ENCODE measurements at places on chromosomes 12 and 14.

DNA sequence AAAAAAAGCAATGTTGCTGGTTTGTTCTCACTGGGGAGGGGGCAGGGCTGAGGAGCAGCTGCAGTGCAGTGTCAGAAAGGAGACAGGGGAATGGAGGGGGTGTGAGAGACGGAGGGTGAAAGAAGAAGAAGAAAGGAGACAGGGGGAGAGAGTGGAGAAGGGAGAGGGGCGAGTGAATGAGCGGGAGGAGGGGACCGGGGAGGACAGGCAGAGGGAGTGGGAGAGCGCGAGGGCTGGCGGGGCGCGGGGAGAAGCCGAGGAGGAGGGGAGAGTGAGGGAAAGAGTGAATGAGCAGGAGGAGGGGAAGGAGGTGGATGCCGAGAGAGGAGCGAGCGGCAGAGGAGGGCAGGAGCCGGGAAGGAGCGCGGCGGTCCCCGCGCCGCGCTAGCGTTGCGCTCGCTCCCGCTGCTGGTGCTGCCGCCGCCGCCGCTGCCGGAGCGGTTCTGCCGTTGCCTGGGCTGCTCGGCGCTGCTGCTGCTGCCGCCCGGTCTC is at the start of gene NOVA1:
Gene NOVA1, minus strand, starts transcription at position 445 of the 492 bp plus-strand sequence. CDS start 597 bp downstream, outside the sequence.
- DNase-seq, result peak; percentile 25

DNA sequence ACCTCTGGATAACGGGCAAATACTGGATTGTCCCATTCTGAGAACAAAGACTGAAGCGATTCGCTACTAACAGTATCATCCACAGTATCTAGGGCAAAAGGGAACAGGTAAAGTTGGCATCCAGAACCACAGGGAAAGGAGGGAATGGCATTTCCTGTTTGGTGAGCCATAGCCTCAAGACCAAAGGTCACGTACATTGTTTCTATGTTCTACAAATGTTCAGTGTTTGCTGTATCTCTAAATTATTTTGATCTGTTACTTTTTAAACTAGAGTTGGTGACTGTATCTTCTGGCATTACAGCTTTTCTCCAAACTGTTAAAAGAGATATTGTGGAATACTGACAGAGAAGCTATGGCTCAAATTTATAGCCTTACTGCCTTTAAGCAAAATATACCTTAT is 9.7 kb downstream of the MLH3 start:
- DNase-seq, result no peak

- no peak for DNase-seq
Observed at GRCh38 chr12:124508381-124509079, 58.9 kb downstream of the NCOR2 start.

DNA sequence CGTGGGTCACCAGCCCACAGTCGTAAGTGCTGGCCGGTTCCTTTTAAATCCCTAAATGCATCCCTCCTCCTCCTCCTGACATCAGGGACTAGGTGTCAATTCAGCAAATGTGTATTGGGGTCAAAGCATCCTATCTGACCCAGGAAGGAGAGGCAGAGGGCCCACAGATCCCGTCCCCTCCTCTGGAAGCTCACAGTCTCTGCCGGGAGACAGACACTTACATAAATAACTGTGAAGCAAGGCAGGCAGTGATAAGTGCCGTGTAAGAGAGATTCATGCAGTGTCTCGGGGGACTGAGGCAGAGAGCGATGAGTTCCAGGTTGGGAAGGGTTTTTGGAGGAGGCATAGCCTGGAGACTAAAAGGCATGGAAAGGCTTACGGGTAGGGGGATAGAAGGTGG is 44.1 kb downstream of the HRK start:
- DNase-seq, result no peak

DNA sequence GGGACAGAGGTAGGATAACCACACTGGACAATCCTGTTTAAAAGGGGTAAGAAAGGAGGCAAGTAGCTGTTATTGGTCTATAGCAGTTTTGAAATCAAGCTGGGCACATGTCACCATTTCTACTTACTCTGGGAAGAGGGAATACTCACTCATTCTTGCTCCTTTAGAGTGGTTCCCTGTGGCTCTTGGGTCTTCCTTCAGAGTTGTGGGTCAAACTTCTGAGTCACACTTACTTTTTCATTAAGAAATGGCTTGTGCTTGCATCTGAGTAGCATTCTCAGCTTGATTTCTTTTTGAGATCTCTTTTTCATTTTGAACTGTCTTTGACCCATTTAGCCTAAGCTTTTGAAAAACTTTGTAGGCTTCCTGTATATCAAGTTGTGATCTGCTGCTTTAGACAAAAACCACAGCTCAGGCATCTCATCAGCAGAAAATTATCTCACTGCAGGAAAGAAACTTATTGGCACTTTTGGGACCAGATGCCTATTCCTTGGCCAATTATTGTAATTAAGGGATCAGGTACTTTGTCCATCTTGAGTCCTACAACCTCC is 122.2 kb downstream of the AEBP2 start:
- no peak for DNase-seq

DNA sequence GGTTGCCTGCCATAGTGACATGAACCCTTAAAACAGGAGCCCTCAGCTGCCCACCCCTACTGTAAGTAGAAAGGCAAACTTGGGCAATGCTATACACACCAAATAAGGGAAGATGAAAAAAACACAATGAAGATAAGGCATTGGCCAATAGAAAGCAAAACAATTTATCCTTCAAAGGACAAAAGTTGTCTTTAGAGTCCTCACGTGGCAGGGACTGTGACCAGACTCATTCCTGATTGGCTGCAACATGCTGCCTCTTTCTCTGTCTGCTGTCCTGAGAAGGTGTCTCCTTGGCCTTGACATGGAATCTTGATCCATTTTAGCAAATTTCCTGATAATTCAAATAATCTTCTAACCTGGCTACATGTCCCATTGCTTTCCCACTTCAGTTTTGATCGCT is 131.9 kb downstream of the GPR135 start:
- no peak for DNase-seq

DNA sequence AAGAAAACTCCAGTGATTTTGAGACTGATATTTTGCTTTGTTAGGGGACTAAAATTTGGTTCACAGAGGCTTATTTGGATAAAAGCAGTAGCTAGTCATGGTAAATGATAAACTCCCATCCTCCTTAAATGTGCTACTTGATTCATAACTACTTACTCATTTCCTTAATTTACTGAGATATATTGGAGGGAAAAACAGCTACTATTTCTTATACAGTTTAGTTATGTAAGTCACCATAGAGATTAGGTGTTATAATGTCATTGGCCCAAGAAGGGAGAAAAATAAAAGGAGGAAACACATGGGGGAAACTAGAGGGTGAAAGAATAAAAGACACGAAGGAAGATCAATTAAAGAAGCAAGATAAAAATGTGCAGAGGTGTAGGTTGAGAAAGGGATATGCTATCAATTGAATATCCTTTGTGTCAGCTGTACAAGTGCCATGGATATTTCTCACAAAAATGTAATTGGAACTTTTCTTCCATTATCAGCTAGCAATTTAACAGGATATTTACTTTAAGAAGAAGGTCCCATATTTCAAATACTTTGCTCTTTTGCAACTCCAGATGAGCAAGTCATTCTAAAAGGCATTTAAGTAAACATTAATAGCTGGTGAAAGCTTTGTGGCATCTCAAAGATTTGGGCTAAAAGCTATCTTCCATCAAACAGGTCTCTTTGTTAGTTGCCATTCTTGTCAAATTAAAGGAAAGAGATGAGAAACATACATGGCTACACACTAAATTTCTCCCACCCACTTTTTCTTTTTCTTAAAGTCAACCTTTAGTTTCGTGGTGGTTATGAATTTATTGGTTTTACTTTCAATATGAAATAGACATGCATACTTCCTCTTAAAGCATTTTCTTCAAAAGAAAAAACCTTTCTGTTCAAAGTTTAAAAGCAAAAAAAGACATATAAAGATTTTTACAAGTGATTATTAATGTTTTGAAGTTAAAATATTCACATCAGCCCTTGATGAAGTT is 439.5 kb downstream of the CCER1 start:
- DNase-seq, result no peak

GRCh38 chr12:45166056-45166455 is 49.8 kb upstream of the ANO6 start:
- no peak for DNase-seq

DNA sequence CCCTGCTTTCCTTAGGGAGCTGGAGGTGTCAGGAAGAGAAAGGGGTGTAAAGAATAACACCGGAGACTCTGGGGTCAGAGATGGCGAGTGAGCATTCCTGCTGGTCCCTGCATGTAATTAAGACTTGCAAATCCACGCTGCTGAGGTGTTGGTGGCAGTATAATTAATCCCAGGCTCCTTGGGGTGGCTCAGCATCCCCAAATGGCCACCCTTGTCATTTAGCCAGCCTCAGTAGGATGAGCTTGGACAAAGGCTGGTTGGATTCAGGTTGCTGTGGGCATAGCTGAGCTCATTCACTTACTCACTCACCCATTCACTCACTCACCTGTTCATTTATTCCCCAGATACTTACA is 174.4 kb upstream of the RPH3A start:
- DNase-seq, result no peak

DNA sequence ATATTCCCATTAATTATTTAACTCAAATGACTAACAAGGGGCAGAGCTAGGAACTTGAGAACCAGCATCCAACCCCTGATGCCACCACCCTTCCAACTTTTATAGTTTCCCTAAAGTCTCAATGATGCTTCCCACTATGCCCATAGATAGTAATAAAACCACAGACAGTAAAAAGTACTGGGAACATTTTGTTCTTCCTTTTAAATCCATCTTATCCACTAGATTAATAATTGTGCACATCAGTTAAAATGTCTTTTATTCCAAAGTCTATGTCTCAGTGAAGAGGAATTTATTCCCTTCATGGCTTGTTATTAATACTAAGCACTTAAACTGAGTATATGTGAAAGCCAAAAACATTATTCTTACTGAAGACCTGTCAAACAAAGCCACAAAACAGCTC is 45.8 kb downstream of the SINHCAF start:
- DNase-seq, result no peak

GRCh38 chr12:49874142-49874897 is 29.4 kb downstream of the FAIM2 start:
- no peak for DNase-seq

DNA sequence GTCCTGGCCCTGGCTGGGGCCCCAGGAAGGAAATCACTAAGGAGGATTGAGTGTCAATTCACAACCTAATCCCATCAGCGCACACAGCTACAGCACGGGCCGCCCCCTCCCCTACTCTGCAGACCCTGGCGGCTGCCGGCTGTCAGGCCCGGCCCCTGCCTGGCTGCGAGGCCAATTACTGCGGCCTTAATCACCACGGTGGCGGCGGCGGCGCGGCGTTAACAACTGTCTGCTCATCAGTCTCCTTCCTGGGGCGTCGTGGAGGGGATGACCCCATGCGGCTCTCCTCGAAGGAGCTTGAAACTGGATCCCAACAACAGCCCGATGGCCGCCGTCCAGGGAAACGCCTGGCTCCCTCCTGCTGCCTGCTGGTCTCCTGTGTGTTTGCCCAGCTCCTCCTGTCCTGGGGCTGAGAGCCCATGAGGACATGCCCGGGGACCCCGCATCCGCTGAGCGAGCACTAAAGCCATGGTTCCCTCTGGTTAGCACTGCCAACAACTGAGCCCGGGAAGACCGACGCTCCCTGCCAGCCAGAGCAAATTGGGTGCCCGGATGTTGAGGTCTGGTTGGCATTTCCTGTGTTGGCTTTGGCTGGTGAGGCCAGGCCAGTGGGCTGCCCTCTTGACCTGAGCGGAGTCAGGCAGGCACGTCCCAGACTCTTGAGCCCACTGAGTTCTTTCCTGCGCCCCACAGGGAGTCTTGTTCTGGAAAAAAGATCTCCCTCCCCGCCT is 21.8 kb upstream of the EIF2B2 start:
- DNase-seq, result peak; percentile 97

DNA sequence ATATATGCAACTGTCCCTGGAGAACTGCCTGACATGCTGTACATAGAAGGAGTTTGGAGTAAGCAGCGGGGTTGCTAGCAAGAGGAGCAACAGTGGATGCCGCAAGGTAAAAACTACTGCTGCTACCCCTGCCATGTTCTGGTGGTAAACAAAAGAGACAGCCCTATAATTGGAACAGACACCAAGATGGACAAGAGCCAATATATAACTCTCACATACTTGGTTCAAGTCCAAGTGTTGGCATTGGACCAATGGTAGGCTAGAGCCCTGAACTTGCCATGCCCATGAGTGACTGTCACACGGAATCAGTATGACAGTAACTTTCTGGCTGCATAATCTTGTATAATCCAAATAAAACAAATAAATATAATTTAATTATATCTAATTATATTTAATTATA is 13.7 kb downstream of the ATXN7L3B start:
- DNase-seq, result no peak

DNA sequence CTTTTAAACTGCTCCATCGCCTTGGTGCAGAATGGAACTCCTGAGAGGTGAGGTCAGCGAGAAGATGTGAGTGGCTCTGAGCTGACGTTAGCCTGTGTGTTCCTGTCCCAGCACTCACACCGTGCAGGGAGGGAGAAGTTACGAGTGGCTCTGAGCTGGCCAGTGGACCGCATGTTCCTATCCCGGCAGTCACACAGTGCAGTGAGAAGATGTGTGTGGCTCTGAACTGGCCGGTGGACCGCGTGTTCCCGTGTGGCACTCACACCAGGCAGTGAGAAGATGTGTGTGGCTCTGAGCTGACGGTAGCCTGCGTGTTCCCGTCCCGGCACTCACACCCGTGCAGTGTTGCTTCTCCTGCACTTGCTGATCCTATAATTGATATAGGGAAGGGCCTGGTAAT is 59.9 kb downstream of the VCPKMT start:
- no peak for DNase-seq

DNA sequence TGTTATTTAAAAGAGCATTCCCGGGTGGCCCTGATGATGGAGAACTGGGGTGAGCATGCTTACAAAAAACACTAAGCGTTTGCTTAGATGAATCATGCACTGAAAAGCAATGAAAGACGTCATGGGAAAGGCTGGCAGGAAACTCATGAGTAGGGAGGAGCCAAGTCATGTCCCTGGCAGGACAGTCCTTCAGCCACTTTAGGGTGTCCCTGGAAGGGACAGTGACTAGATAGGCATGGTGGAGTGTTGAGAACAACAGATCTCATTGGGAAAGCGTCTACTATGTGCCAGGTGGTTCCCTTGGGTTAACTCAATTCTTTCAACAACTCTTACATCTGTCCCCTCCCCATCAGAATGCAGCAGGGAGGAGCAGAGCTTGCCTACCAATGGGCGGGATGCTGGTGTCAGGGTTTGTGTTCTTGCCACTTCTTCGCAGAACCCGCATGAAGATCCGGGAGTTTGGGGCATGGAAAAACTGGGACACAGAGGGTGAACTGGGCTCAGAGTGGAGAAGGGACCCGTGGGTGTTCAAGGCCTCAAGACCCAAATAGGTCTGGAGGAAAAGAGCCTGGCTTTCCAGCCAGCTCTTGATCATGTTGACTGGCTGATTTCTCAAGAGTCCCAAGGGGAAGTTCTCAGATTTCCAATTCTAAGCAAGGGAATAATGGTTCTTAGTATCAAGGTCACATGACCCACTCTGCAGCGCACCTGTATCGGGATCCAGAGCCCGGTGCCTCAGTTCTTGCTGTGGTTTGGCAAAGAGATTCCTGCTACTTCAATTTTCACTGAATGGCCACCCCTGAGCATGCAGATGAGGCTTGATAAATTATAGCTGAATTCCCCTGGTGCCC is 653.9 kb upstream of the TBX3 start:
- DNase-seq, result peak; percentile 74

DNA sequence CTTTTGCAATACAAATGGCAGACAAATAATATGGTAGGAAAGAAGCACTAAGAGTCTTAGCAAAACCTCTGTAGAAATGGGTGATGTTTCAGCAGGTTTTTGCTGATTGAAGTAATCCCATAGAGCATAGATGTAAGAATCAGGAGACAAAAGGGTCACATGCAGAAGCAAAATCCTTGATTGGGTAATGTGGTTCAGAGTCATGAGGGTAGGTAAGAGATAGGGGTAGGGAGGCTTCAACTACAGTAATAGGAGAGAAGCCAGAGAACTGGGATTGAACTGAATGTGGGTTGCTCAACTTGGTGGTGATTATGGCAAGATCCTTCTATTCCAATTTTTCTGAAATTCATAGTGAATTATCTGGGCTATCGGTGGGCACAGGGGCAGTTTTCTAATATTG is 5.0 kb downstream of the PRB3 start:
- DNase-seq, result no peak
